H1 (cell line): ENCODE measurements at places on chromosomes 5 and 9.

- H3K27me3 ChIP-seq, result no peaks in the 10 kb centered on the region
- H3K4me3 ChIP-seq, result no peak overlapping the region
- no peak for DNase-seq
- no peak overlapping the region for H3K27ac ChIP-seq
- no peaks in the 10 kb centered on the region for H3K4me1 ChIP-seq
Measured at GRCh38 chr5:81305785-81306184, 4.4 kb downstream of the ZCCHC9 start.

- no peak for DNase-seq
- no peak overlapping the region for H3K27ac ChIP-seq
- no peaks in the 10 kb centered on the region for H3K4me1 ChIP-seq
- H3K27me3 ChIP-seq, result no peaks in the 10 kb centered on the region
- H3K4me3 ChIP-seq, result no peak overlapping the region
Measured at GRCh38 chr5:152140347-152140746, 215.7 kb upstream of the GLRA1 start.

GRCh38 chr9:96113032-96113431 is 188.9 kb downstream of the HSD17B3 start:
- H3K4me3 ChIP-seq, result no peak overlapping the region
- H3K4me1 ChIP-seq, result no peaks in the 10 kb centered on the region
- no peak overlapping the region for H3K27ac ChIP-seq
- H3K27me3 ChIP-seq, result no peaks in the 10 kb centered on the region
- H3K36me3 ChIP-seq, result no peaks in the 10 kb centered on the region

DNA sequence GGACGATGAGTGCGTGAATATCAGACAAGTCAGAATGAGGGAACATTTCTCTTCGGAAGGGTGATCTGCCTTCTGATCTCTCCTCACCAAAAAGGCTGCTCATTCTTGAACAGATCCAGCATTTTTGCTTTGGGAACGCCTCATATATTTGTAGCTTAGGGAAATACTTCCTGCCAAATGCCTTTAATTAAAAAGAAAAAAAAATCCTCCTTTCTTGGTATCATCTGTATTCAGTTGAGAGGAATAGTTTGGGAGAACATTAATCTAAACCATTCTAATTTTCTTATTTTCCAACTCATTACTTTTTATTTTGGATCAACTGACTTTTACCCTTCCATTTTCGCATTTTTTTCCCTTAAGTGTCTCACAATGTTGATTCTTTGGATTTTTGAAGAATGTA is 163.4 kb downstream of the SNX18 start:
- no peaks in the 10 kb centered on the region for H3K4me1 ChIP-seq
- no peak overlapping the region for H3K27ac ChIP-seq
- no peak for DNase-seq
- H3K27me3 ChIP-seq, result no peaks in the 10 kb centered on the region
- H3K4me3 ChIP-seq, result no peak overlapping the region

DNA sequence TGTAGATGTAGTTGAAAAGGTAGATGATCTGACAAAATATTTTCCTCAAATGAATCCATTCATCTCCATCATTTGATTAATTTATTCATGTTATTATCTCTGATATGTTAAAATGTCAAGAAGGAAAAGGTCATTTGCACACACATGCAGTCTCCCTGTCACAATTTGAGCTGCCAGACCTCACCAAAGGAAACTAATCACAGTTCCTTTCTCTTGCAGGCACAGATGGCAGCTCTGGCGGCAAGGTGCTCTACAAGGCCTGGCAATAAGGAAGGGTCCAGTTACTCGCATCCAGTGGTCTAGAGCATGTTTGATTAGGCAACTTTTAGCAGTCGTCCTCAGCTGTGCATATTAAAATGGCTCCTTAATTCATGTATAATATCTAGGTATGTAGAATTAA is 120.1 kb downstream of the FEM1C start:
- 0 out of 2 replicates have a peak, but pooled peaks cover 4% of the 10 kb centered on the region for H3K4me1 ChIP-seq
- H3K27ac ChIP-seq, result no peak overlapping the region
- no peaks in the 10 kb centered on the region for H3K36me3 ChIP-seq

DNA sequence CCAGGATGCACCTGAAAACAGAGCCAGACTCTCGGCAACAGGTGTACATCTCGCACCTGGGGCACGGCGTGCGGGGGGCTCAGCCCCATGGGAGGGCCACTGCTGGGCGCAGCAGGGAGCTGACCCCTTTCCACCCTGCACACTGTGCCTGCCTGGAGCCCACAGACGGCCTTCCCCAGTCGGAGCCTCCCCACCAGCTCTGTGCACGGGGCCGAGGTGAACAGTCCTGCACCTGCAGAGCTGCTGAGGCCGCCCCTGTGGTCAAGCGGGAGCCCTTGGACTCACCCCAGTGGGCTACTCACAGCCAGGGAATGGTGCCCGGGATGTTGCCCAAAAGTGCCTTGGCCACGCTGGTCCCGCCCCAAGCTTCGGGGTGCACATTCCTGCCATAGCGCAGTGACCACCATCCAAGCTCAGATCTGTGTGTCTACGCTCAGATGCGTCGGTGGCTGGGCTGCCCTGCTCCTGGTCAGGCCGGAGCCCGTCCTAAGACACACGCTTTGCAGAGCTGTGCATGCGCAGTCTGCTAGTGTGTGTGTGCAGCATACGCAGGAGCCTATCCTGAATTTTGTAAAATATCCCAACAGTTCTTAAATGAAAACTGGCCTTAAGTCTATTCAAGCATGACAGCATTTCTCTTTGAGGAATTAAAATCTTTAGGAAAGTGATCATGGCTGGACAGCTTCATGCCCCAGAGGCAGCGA is 8.4 kb upstream of the EXOC3 start:
- H3K27me3 ChIP-seq, result no peaks in the 10 kb centered on the region
- H3K36me3 ChIP-seq, result no peaks in the 10 kb centered on the region
- H3K4me1 ChIP-seq, result no peaks in the 10 kb centered on the region

- no peak for DNase-seq
- no peak overlapping the region for H3K4me3 ChIP-seq
- no peaks in the 10 kb centered on the region for H3K36me3 ChIP-seq
- H3K27me3 ChIP-seq, result peaks cover 9% of the 10 kb centered on the region
Measured at GRCh38 chr5:1847611-1848010, 35.1 kb downstream of the IRX4 start.

DNA sequence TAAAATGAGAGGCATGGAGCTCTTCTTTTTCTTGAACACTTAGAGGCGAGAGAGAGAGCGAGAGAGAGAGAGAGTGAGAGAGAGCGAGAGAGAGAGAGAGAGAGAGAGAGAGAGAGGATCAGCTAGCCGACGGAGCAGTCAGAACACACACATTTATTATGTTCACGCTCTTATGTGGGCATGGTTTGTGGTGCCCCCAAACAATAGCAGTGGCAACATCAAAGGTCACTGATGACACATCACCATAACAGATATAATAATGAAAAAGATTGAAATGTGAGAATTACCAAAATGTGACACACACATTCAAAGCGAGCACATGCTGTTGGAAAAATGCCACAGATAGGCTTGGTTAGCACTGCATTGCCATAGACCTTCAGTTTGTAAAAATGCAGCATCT is 116.1 kb downstream of the KDM4C start:
- H3K27ac ChIP-seq, result no peak overlapping the region
- no peaks in the 10 kb centered on the region for H3K36me3 ChIP-seq
- H3K4me1 ChIP-seq, result peaks cover 14% of the 10 kb centered on the region
- H3K27me3 ChIP-seq, result no peaks in the 10 kb centered on the region

- H3K4me3 ChIP-seq, result no peak overlapping the region
- no peak overlapping the region for H3K27ac ChIP-seq
- no peaks in the 10 kb centered on the region for H3K27me3 ChIP-seq
- H3K4me1 ChIP-seq, result no peaks in the 10 kb centered on the region
Measured at GRCh38 chr5:27208051-27208450, 169.7 kb upstream of the CDH9 start.

- H3K36me3 ChIP-seq, result no peaks in the 10 kb centered on the region
- no peaks in the 10 kb centered on the region for H3K4me1 ChIP-seq
- no peak overlapping the region for H3K27ac ChIP-seq
Measured at GRCh38 chr5:98982880-98983279, 54.1 kb upstream of the CHD1 start.

DNA sequence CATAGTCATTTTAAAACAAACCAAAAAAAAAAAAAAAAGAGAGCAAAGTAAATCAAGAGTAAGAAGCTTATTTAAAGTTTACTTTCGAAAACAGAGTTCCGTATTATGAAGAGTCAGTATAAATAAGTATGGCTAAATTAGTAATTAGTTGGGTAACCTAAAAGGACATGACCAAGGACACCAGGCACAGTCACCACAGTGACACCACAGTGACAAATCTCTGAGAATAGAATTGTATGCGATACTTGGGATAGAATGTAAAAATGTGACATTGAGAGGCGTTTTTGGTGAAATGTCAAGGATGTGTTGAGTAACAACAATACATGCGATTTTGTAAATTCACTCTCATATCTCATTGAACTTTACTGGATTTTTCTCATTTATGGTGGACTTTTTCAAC is 150.9 kb upstream of the SPEF2 start:
- H3K27ac ChIP-seq, result no peak overlapping the region
- H3K27me3 ChIP-seq, result no peaks in the 10 kb centered on the region
- no peak overlapping the region for H3K4me3 ChIP-seq
- no peaks in the 10 kb centered on the region for H3K4me1 ChIP-seq
